CD4-positive, alpha-beta T cell (primary cell): ENCODE measurements at places on chromosomes 11 and 22.

DNA sequence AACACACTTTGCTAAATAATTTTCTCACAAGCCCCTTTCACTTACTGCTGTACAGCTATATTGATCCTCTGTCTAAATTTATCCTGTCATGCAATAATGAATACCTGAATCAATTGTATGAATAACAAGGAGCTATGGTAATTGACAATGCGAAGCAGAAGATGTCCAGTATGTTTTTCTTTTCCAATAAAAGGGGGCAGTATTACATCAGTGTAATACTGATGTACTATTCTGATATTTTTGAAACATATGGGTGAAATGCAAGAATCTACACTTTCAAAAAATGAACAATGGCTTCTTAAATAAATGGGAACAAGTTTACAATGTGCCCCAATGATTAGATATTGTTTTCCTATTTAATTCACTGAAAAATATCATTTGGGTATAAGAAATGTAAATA is 315.1 kb downstream of the SOX6 start:
- no peak for DNase-seq

GRCh38 chr22:31148953-31149627 is 8.8 kb upstream of the PLA2G3 start:
- DNase-seq: no peak

DNA sequence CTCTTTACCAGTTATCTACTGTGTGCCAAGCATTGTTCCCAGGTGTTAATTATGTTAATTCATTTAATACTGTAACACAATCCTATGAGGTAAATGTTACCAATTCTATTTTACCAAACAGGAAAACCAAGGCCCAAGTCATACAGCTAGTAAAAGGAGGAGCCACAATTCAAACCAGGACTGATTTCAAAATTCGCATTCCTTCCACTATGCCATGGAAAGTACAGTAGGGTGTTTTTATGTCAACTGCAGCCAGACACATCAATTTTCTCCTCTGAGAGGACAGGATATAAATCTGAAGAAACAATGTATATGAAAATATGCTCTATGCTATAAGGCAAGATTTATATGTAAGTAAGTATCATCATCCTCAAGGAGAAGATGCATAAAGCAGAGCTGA is 104.3 kb downstream of the RPL27A start:
- no peak for DNase-seq

DNA sequence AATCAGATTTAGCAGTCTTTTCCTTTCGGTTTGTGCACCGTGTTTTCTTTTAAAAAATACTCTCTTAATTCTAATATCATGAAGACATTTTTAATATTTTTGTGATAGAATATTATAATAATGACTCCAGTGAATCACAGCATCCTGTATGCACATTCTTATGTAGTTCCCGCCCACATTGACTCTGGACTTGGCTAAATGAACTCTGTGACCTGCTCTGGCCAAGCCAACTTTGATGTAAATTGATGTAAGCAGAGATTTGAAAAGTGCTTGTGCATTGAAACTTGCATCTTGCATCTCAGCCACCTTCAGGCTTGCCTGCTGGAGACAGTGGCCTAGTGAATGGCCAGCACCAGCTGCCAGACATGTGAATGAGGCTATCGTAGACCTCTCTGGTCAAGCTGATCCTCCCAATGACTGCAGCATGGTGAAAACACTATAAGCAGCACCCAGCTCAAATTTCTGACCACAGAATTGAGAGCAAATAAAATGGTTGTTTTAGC is 29.2 kb upstream of the PGM2L1 start:
- DNase-seq: no peak

DNA sequence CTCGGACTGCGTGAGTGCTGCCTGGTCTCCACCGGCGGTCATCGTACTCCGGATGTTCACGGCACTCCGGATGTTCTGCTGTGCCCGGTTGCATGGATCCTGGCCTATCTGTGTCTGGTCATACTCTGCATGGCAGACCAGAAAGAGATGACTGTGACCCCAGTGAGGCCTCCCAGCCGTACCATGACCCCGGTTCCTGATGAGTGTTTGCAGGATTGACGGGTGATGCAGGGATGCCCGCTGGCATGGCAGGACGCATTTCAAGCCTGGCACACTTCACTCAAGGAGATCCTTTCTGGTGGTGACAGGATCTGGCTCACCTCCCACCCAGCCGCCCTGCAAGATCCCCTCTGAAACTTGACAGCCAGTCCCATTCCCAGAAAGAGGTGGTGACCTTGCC is 6.3 kb downstream of the GLB1L2 start:
- DNase-seq: no peak

DNA sequence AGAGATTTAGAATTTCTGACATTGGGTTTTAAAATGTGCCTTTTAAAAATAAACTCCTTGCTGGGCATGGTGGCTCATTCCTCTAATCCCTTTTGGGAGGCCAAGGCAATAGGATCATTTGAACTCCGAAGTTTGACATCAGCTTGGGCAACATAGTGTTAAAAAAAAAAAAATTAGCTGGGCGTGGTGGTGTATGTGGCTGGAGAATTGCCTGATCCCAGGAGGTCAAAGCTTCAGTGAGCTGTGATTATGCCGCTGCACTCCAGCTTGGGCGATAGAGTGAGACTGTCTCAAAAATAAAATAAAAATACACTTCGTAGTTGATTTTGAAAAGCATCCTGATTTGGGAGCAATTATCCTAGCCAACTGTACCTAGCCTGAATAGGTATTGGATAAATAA is 3.4 kb upstream of the APLP2 start:
- no peak for DNase-seq

DNA sequence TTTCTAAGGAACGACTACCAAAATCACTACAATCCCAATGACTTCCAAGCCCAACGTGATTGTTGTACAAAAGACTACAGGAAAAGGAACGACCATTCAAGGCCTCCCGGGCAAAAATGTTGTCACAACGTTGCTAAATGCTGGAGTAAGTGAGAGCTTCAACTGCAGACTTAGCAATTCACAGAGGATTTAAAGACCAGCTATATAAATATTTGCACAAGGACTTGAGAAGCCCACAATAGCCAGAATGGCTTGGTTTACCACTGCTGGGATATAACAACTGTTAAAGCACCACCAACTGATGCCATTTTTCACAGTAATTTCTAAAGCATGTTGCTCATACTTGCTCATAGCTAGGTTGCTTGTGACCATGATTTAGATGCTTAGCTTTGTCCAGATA is 78.3 kb downstream of the EMSY start:
- DNase-seq: no peak

DNA sequence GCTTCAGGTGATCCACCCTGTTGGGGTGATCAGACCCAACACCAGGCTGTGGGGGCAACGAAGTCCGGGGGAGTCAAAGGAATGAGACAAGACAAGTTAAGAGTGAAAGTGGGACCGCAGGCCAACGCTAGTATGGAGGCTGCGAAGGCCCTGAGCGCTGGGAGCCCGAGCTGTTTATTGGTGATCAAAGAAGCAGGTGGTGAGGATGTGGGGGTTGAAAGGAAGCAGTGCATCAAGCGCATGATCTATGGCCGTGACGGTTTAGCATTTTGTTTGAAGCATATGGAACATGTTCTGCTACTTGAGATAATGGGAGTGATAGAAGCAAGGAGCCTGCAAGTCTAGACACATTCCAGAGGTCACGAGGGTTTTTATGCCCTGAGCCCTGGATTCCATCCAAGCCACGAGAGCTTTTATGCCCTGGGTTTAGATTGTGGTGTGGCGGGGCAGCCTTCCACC is 49.5 kb downstream of the MCHR1 start:
- DNase-seq: peak; percentile 75

GRCh38 chr11:9004183-9004926 is 554 bp upstream of the NRIP3 start:
- DNase-seq: no peak

DNA sequence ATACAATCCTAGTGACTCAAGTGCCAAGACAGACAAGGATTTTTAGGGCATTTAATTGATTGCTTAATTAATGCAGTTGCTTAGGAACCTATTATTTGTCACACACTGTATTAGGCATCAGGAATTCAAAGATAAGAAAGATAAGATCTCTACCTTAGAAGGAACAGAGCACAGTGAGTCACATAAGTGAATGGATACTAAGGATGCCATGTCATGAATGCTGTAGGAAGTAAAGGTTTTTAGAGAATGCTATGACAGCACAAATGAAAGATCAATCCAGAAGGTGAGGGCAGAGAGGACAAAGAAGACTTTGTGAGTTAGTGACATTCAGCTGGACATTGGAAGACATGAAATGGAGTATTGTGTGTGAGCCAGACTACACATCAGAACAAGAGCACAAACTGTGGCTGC is 147.9 kb upstream of the DDI1 start:
- no peak for DNase-seq

GRCh38 chr22:28799606-28800307 is 612 bp downstream of the XBP1 start:
- peak; percentile 50 for DNase-seq

DNA sequence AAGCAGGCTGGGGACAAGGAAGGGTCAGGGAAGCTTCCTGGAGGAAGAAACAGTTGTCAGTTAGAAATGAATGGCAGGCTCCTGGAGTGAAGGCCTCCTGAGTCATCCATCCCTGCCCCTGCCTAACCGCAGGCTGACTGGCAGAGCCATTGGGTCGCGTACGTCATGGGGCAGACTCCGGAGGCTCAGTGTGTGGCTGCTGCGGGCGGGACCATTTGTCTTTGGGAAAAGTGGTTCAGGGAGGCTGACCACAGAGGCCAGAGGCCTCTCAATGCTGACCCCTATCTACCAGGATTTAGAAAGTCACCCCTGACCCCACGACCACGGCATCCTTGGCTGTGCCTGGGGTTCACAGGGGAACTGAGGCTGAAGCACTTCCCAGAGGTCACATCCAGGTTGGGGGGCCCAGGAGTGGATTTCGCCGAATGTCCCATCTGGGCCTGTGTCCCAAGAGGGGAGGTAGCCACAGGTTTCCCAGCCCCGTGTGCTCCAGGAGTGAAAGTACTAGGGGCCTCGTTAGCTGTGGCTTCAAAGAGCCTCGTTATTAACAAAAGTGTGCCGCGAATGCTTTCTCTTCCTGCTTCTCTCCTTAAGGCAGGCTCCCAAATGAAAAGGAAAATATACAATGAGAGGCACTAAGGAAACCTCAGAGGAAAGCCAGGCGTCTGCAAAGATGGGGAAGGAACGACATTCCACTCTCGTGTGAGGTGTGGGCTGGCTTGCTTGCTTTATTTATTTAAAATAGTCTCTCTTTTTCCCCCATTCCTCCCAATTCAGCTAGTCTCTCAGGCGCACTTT is 58.9 kb downstream of the FLRT1 start:
- DNase-seq: no peak

DNA sequence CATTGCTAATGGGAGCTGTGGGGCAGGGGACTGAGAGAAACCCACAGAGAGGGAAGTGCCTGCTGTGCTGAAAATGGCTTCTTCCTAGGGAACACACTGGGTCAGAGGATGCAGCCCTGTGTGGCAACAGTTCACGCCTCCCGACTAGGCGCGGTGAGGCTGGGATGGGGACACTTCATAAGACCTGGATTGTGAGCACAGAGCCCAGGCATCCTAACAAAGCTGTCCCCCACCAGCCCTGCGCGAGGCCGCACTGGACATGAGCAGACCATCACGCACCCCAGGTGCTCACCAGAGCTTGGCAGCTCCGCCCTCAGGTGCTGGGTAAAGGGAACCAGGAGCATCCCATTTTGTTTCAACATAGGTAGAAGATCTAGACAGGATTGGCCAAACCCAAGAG is 1.8 kb upstream of the KRTAP5-4 start:
- DNase-seq: no peak

GRCh38 chr11:66359662-66360087 is 11.9 kb downstream of the SLC29A2 start:
- no peak for DNase-seq

GRCh38 chr11:6962141-6962540 is 35.9 kb downstream of the ZNF215 start:
- DNase-seq: no peak

DNA sequence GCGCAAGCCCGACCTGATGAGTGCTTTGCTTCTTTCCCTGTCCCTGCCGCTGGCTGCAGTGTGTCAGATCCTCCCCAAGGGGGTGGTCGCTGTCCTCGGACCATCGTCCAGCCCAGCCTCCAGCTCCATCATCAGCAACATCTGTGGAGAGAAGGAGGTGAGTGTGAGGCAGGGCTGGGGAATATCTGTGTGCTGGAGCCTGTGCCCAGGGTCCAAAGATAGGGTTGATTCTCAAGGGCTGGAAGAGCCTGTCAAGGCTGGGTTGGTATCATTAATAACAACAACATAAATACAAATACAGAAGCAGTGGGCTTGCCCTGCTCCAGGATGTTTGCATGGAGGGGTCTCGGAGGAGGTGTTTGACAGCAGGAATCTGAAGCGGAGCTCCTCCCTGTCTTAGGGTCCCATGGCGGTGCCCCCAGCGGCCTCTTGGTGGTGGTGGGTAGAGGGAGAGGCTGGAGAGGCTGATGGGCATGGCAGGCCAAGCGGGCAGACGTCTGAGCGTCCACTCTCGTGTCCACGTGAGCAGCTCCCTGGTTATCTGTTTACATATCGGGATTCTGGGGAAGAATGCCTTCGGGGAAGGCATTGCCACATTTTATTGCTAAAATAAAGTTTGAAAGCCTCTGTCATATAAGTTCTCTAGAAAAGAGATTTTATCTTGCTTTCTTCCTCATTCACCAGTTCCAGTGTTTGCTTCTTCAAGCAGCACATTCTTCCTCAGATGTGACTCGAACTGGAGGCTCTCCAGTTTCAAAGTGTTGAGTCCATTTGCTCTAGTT is 208.4 kb upstream of the TBCEL start:
- DNase-seq: no peak

DNA sequence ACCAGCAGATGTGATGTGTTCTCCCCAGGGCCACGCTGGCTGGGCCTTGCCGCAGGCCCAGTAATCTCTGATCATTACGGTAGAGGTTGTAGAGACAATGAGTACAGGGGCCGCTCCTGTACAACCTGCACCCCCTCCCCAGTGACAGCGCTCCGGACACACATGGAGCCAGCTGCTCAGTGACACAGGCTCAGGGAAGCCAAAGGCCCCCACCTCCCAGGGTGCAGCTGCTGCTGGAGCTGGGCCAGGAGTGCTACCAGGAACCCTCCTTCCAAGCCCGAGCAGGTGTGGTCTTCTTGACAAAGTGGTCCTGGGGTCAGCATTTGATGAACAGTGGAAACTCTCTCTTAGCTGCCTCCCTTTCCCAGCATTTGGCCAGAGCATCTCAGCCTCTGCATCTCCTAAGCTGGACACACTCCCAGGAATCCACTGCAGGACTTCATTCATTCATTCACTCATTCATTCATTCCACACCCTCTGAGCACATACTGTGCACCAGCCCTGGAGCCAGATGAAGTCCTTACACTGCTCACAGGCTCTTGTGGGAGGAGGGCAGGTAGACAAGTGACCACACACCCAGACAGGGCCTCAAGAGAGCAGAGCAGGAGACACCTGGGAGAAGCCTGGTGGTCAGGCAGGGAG is 49.6 kb upstream of the MPEG1 start:
- no peak for DNase-seq

- no peak for DNase-seq
Measured at GRCh38 chr22:36397131-36398093, 9.6 kb upstream of the MYH9 start.

DNA sequence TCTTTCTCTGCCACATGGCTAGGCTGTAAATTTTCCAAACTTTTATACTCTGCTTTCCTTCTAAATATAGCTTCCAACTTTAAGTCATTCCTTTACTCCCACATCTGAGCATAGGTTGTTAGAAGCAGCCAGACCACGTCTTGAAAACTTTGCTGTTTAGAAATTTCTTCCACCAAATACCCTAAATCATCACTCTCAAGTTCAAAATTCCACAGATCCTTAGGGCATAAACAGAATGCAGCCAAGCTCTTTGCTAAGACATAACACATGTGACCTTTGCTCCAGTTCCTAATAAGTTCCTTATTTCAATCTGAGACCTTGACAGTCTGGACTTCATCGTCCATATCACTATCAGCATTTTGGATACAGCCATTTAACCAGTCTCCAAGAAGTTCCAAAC is 749.9 kb downstream of the METTL15 start:
- no peak for DNase-seq
